ENCODE measurements at places on chromosomes 3 and 15. TPM values are rescaled to one million over a fixed set of nuclear protein-coding genes. Genes with fewer than 3 reads are reported as not detected.

KIF7 gene
- 2.4 TPM for total RNA-seq

SAXO2 gene
- 9.0 TPM for total RNA-seq

PRR20G gene
- total RNA-seq, result not detected

DHFR2 gene
- 7.4 TPM for total RNA-seq

TMC3 gene
- not detected for total RNA-seq

CIB2 gene
- total RNA-seq, result 1.3 TPM

DNA sequence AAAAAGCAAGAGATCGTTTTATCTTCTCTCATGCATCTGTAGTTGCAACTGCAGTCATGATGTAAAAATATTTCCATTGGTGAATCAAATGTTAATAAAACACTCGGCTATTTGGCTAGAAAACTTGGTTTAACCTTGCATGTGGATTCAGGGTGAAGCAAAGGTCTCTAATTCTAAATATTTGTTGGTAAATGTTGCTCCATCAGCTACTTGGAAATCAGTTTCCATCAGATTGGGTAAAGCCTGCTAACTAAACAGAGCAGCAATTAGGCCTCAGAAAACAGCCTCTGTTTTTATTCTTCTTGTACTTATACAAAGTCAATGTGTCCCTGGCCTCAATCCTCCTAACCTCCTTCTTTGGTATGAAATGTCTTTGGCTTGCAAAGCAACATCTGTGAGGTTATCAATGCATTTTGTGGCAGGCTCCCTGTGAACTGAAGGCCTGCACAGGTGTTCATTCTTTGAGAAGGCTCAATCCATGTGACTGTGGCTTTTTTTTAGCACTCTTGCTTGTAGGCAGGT, 312.3 kb downstream of the WDR72 start:
- no peak for DNase-seq

GRCh38 chr3:10817506-10817905, 1.5 kb downstream of the SLC6A11 start:
- DNase-seq, result no peak

DNA sequence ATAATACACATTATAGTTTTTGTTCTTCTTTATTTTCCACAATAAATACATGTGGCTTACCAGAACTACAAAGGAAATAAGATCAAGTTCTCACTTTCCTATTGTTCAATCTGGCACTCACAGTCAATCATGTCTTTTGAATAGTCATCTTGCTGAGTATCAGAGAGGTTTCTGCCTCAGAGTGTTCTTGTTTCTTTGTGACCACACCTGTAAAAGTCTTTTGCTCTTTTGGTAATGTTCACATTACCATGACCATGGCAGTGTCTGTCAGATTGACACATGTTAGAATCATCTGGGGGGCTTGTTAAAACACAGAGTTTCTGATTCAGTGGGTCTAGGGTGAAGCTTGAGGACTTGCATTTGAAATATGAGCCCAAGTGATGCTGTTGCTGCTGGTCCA, 135.0 kb downstream of the SATB1 start:
- DNase-seq, result no peak

- DNase-seq, result no peak
Observed at GRCh38 chr15:68822818-68823217, 2.1 kb upstream of the ANP32A start.

GRCh38 chr3:69510481-69511030, 124.7 kb upstream of the FRMD4B start:
- no peak for DNase-seq

GRCh38 chr15:62895139-62895866, 147.2 kb upstream of the TPM1 start:
- DNase-seq, result no peak
